Activated CD8-positive, alpha-beta memory T cell treated with anti-CD3 and anti-CD28 coated beads, Interleukin-2, amount 50 U/mL, for 48 hours (primary cell): ENCODE measurements at places on chromosomes 6 and 20.
A peak's percentile ranks its signal among the peaks of the same experiment; 100 is the strongest.

DNA sequence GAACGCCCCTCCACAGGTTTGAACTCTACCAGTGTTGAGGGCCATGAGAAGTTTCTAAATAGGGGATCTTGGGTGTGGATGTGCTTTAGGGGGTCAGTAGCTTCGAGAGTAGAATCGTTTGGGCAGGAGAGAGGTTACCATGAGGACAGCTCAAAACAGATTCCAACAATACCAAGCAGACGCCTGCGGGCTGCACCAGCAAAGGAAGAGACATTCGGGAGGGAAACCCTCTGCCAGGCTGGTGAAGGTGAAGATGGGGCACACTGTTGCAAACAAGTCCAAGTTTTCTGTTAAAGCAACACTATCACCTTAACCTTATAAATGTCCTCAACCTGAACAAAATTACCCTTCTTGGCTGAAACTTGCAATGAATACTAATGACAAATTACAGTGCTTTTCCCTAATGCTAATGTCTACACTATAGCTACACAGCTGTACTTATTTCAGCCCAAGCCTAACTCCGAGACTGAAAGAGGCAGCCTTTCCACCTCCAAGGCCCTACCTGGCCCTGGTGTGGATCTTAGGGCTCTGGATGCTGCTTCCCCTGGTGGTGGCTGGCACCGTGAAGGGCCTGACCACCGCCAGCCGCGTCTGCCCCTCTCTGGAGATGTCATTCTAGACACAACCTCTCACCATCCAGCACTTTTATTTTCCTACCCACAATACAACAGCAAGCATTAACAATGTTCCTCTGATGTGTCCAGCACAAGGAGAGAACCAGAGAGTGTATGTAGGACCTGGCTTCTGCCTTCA lies 80.1 kb downstream of the DLL1 start:
- peak; percentile 33 for DNase-seq

GRCh38 chr6:30113003-30113759 lies at the start of gene TRIM31:
Gene TRIM31 (minus strand): TSS chr6:30113090. CDS start chr6:30112805, 285 bp downstream.
- no peak for DNase-seq

GRCh38 chr6:282177-282866 lies 10.0 kb upstream of the DUSP22 start:
- DNase-seq, result no peak

GRCh38 chr20:57211908-57212533 lies 54.4 kb downstream of the BMP7 start:
- no peak for DNase-seq

- no peak for DNase-seq
These were observed 79.0 kb upstream of the B3GAT2 start for GRCh38 chr6:71035871-71036270.

DNA sequence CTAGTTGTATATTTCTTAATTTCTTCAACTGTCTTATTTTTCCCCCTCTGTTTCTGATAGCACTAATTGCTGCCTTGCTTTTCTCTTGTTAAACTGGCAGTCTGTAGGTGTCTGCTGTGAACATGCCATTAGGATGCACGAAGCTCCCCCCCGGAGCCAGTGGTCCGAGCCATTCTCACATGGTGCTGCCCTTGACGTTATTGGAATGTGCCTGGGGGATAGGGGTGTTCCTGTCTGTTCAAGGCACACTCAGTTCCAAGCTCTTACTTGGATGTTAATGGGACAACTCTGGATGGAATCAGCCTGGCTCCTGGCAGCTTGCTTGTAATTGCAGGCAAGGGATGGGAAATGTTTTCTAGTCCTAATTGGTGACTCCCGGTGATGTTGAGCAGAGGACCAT lies 68.4 kb downstream of the RREB1 start:
- no peak for DNase-seq

- no peak for DNase-seq
These were observed 28.9 kb downstream of the TREM1 start for GRCh38 chr6:41257369-41258195.

- DNase-seq, result no peak
These were observed 30.2 kb downstream of the ARHGAP18 start for GRCh38 chr6:129679758-129680157.

GRCh38 chr6:127458817-127459216 lies 372 bp downstream of the KIAA0408 start:
- no peak for DNase-seq

GRCh38 chr6:161067749-161068148 lies 76.2 kb downstream of the MAP3K4 start:
- no peak for DNase-seq

DNA sequence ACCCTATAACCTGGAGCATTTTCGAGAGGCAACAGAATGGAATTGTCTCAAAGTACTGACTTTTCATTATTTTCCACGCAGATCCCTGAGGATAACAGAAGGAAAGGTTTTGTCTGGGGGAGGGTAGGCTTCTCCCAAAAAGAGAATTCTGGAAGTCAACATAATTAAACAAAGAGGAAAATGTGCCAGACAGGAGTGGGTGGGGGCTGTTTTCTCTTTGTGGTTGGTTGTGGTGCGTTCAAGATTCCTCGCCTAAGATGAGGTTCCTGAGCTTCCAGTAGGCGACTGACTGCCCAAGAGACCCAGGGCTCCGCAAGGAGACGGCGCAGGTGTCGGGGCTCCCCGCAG lies 70.4 kb downstream of the SOX4 start:
- no peak for DNase-seq

GRCh38 chr6:53165293-53165692 lies 16.7 kb upstream of the GCM1 start:
- DNase-seq, result no peak

- peak; percentile 67 for DNase-seq
These were observed at the start of gene SH3BGRL2 for GRCh38 chr6:79630883-79631692. Gene SH3BGRL2 (plus strand): TSS chr6:79631329. CDS start chr6:79631462, 133 bp downstream.

GRCh38 chr20:18795366-18795765 lies 18.2 kb upstream of the SCP2D1 start:
- DNase-seq, result no peak

DNA sequence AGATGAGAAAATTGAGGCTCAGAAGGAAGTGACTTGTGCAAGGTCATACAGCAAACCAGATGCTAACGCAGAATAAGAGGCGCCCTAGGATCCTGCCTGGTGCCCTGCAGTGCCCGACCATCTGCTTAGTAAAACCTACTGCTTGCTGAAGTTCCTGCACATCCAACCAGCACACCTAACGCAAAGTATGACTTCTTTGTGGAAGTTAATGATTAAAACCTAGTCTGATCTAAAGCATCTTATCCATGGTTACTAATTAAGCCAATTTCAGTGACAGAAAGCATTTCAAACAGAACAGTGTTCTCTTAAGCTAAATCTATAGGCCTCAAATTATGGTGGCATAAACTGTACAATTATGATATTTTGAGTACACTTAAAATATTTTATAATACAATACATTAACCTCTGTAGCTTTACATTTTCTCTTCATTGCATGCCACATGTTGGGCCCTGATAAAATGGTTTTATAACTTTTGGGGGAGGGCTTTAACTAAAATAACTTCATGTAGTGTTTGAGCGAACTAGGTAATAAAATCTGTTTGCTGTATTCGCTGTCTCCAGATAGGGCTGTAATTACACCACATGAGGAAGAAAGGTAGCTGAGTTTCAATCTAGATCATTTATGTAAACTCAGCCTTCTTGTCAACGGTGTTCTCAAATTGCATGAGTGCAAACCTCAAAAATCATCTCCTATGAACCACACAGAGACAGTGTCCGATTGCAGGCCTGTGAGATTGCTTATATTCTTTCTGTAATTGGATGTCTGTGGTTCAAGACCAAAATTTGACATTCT lies 37.5 kb upstream of the BEND3 start:
- no peak for DNase-seq

- no peak for DNase-seq
These were observed 140.1 kb downstream of the REV3L start for GRCh38 chr6:111342913-111343312.

DNA sequence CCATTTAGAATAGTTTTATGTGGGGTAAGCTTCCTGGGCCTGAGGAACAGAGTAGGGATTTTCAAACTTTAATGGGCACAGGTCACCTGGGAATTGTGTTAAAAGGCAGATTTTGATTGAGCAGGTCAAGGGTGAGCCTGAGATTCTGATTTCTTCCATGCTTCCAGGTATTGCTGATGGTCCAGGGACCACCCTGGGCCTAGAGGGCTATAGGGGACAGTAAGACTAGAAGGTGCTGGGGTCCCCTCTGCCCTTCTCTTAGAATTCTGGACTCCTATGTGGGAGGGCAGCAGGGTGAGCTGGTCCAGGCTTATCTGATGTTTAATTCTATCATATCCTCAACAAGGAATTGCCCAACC lies 2.6 kb downstream of the DDR1 start:
- DNase-seq, result no peak

DNA sequence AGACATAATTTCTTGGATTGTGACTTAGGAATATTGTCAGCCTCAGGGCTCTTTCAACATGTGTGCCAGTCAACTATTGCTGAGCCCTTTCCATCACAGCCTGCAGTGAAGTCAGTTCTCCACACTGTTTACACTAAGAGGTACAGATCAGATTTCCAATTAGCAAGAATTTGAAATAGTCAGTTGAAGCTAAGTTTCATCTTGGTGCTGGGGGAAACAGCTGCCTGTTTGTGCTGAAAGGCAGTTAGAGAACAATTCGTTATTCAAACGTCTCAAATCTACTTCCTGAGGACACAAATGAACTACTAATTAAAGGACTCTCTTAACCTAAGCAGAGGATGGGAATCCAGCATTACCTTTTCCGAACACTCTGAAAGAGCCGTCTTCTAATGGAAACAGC lies 25.9 kb downstream of the ADGRF1 start:
- DNase-seq, result no peak

DNA sequence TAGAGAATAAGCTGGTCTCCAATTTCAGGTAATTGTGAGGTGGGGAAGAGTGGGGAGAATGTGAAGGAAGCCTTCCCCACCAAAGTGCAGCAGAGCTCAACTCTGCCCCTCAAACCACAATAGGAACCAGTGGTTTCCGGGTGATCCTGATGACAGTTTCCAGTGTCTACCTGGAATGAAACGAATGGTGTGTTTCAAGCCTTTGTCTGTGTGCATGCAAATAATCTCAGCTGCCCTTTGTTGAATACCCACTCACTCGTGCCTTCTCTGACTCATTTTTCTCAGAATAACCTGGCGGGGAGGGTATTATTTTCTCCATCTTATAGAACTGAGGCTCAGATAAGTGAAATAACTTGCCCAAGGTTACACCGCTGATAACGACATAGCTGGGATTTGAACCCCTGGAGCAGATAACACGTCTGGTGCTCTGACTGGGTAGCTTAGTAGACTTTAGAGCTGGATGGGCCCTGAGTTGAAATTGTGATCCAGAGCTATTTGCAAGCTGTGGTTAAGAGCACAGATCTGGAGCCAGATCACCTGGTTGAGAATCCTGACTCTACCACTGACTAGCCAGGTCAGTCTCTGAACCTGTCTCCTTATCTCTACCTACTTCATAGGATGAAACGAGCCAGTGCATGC lies 85.1 kb downstream of the EYA2 start:
- no peak for DNase-seq

- DNase-seq, result no peak
These were observed 18.0 kb upstream of the NCOA6 start for GRCh38 chr20:34843421-34843820.

DNA sequence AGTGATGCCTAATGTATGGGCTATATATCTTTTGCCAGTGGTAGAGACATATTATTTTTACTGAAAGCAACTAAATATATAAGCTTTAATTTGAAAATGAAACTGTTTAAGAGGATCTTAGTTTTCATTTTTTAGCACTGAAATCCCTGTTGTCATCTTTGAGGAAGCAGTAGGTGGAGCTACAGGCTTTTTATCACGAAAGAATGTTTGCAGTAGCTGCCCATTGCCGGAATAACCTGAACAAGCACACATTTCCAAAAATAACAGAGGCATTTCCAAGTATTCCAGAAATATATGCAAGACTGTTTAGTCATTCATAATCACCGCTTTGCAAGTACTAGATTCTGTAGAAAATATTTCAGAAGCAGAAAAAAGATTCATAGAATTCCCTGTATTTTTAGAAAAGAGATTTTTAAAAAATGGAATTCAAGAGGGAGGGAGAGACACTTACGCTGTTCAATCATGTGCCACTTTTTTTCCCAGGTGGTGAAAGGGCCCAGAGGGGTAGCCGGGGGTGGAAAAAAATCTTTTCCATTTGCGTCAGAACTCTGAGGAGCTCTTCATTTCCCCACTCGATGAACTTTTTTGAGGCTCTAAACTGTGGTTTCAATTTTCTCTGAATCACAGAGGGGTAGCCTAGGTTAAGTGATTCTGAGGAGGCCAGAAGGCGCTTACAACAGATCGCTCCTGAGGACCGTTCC lies 142.5 kb upstream of the FERMT1 start:
- DNase-seq, result no peak

DNA sequence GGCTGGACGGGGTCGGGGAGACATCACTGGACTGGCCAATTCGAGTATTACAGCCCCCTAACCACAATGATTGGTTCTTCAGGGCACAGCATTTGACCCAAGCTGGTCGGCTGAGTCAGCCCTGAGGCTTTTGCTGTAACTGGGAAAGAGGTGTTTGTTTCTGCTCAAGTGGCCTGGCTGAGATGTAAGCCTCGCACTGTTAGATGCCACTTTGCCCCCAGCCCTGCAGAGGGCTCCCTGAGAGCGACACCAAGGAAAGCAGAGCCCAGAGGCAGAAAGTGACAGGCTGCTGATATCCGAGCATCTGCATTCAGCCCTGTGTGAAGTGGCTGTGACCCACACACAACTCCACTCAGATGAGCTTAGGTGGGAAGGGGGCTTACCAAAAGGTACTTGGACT lies 19.4 kb downstream of the ERGIC3 start:
- DNase-seq, result no peak

DNA sequence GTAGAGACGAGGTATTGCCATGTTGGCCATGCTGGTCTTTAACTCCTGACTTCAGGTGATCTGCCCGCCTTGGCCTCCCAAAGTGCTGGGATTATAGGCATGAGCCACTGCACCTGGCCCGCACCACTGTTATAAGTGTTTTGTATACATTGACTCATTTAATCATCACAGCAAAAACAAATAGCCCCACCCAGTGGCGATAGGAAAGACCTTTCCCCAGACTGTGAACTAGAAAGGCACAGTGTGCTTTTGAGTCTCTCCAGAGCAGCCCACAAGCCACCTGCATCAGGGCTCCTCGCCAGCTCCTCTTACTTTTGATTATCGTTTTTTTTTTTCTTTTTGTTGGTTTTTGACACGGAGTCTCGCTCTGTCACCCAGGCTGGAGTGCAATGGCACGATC lies 27.9 kb upstream of the ZFP64 start:
- DNase-seq, result no peak

- DNase-seq, result no peak
These were observed 43.9 kb upstream of the NOL4L start for GRCh38 chr20:32628960-32629530.

- DNase-seq, result no peak
These were observed 4.0 kb downstream of the TTPAL start for GRCh38 chr20:44479643-44480042.

GRCh38 chr20:32484225-32484957 lies 100.7 kb downstream of the NOL4L start:
- DNase-seq, result peak; percentile 71

GRCh38 chr20:14570811-14571210 lies 233.4 kb upstream of the FLRT3 start:
- no peak for DNase-seq

DNA sequence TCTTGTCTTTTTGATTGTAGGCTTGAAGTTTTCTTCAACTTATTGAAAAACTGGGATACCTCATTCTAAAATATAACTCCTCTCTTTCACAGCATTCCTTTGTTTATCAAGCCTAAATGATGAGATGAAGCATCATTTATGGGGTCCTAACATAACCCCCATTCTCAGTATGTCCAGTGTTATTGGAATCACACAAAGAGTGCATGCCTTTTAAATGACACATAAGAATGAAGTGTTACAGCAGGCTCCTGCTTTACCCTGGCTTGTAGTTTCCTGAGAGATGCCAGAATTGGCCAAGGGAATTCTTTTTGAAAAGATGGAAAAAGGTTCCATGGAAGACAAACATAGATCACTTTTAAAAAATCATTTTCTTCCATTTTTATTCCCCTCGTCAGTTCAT lies 502.4 kb downstream of the BCKDHB start:
- no peak for DNase-seq
